Dermis microvascular lymphatic vessel endothelial cell (primary cell): ENCODE measurements at places on chromosomes 5 and 9. TPM values are rescaled to one million over a fixed set of nuclear protein-coding genes. Genes with fewer than 3 reads are reported as not detected.
A peak's percentile ranks its signal among the peaks of the same experiment; 100 is the strongest.

UQCRQ gene
- total RNA-seq = 85.6 and 98.7 TPM in 2 replicates

DNA sequence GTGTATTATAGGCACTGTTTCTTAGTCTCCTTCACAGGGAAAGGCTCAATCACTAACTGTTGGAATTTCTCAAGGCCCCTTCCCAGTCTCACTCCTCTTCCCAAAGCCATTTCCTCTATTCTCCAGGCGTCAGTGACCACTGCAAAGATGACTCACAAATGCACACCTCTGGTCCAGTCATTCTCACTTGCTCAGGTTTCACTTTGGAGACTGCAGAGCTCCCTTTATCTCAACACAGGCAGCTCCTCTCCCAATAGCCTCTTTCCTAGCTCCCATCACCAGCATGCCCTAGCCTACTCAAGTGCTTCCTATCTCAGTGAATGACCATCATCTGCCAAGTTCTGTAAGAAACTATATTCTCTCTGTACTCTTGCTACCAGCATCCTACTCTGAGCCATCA is 323.6 kb downstream of the NTRK2 start:
- no peak for DNase-seq

DNA sequence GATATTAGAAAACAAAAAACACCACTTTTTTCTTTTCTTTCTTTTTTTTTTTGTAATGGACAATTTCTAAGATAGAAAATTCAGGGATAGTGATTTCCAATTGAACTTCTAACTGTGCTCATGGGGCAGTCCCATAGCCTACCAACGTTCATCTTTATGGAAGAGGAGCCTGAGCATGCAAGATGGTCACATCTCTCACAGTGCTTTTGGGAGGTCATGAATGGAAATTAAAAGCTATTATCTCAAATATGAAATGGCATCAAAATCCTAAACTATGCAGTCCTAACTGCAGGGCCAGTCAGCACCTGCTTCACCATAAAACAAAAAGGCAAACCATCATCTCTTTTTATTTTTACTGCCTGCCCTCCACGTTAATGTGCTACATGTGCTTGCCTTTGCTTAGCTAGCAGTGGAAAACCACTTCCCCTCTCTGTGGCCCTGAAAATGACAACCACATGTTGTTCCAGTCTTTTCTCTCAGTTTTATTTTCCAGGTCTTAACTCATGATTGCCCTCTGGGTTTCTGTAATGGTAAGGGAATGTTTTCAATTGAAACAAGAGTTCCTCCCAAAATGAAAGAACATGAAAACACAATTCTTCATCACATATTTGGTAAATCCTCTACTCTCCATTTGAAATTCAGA is 16.7 kb downstream of the IFNB1 start:
- DNase-seq = no peak

DNA sequence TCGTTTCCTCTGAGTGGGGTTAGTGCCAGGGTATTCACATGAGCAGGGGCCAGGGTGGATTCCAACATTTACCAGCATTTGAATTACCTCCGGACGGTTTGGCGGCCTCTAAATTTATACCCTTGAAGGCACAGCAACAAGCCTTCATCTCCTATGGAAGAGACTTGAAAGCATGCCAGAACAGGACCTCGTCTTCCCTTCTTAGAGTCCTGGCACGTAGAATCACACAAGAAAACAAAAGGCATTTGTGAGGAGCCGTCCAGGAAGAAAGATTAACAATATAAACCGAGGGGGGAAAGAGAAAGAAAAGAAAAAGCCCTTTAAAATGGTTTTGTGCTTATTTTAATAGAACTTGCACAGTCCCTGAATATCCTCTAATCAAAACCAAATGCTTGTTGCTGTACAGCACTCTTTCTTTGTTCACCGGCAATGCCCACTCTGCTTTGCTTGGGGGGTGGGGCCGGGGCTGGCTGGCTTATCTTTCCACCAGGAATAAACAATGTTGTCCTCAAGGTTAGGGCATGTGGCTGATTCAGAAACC is 575.8 kb upstream of the ZNF462 start:
- DNase-seq = no peak

GRCh38 chr5:91361790-91362189 is 21.3 kb downstream of the ARRDC3 start:
- DNase-seq = no peak

- peak; percentile 37 for DNase-seq
These were observed 39.9 kb downstream of the RHOBTB3 start for GRCh38 chr5:95770830-95771708.

DNA sequence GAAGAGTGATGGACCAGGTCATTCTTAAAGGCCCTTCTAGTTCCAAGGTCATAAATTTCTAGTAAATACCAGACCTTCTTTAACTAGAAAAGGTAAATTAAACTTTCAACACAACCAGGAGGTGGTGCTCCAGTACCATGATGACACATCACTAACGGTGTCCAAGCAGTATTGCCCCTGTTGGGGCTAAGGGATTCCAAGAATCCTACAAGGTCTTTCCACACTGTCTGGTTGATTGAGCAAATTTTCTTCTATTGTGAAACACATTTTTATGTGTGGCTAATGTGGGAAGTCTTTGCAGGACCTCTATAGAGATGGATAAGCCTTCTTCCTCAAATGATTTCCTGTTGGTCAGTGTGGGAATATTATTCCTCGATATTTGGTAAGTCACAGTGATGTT is 459.6 kb upstream of the PAPPA start:
- no peak for DNase-seq

NEUROG1 gene
- total RNA-seq = not detected in 2 replicates

GRCh38 chr9:22379272-22379671 is 67.4 kb upstream of the DMRTA1 start:
- DNase-seq = no peak

- DNase-seq = no peak
These were observed 4.7 kb upstream of the ISCA1 start for GRCh38 chr9:86287013-86287412.

GRCh38 chr5:173474881-173475287 is 141.6 kb downstream of the BOD1 start:
- DNase-seq = peak; percentile 24

PRDM9 gene
- total RNA-seq = not detected in 2 replicates

GRCh38 chr5:9599391-9599790 is 30.8 kb downstream of the TAS2R1 start:
- DNase-seq = no peak

DNA sequence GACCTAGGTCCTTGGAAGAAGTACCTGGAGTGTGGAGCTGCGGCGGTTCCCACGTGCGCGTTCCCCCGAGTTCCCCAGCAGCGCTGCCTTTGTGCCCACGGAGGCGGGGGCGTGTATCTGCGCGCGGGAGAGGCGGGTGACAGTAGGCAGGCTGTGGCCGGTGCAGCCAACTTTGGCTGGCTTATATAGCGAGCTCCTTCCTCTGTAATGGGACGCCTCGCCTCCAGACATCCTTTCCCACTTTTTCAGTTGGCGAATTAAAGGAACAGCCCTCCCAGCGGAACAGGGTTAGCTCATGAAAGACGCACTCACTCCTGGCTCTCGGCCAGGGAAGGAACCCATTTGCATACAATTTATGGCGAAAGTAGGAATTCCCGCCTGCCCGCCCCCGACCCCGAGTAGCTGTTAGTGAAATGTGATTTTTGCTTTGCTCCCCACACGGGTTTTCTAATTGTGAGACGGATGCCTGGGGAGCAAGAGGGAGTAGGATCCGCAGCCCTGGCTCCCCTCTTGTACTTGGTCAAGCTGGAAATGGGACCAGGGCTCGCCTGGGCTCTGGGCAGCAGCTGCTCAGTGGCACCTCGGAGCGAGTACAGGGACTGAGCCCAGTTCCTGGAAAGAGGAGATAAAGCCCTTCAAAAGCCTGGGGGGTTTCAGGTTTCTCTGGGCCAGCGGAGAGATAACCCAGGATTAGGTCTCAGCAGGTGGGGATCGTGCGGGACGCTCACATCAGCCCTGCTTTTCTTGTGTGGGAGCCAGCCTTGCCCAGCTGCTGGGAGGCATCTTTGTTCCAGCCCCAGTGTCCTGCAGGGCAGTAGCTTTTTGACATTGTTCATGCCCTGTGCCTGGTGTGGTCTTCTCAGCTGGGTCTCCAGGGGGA is at the start of gene TNC:
Gene TNC, minus strand, starts transcription at position 159 of the 880 bp plus-strand sequence. CDS start 27,139 bp downstream, outside the sequence.
- DNase-seq = no peak

- no peak for DNase-seq
These were observed 7.5 kb upstream of the ZNF367 start for GRCh38 chr9:96425500-96426169.

ECPAS gene
- total RNA-seq = 92.8 and 95.5 TPM in 2 replicates

SPATA6L gene
- total RNA-seq = 3.3 and 3.8 TPM in 2 replicates

ARL14EPL gene
- under 0.01 and 0.13 TPM in 2 replicates for total RNA-seq

DNA sequence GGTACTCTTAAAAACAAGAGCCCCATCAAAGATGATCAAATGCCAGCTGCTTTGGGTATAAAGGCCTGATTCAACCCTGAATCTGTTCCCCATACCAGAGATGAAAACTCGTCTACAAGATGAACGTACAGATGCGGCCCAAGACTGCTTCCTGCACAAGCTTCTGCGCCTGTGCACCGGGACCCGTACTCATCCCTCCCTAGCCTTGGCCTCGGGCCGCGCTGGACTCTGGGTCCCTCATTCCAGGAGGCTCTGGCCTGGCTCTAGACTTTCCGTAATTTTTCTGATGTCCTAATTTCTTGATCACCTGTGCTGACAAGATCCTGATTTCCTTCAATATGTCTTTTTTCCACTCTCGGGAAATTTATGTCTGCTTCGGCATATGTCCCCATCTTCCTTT is 612.3 kb downstream of the BNC2 start:
- DNase-seq = no peak

- DNase-seq = no peak
These were observed 109.4 kb upstream of the MVB12B start for GRCh38 chr9:126217250-126217653.

ZNF462 gene
- total RNA-seq = 4.6 and 4.9 TPM in 2 replicates

SLC25A2 gene
- total RNA-seq = under 0.01 and 0.13 TPM in 2 replicates

DNA sequence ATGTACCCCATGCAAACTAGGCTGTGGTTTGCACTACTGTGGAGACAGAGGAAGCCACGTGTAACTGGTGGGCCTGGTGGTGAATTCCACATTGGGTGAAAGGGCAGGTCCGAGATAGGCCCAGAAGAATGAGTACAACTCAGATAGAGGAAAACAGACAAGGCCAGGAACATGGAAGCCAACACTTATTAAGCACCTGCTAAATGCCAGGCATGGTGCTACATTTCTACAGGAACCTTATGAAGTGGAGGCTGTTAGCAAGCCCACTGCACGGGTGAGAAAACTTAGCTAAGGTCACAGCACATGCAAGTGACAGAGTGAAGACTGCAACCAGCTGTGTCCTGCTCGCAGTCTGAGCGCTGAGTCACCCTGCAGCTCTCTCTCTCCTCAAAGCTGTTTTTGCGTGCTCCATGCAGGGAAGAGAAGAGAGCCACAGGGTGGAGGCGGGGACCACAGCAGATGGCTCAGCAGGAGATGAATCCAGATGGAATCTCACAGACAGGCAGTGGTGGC is 65.5 kb upstream of the SPTLC1 start:
- DNase-seq = no peak

DNA sequence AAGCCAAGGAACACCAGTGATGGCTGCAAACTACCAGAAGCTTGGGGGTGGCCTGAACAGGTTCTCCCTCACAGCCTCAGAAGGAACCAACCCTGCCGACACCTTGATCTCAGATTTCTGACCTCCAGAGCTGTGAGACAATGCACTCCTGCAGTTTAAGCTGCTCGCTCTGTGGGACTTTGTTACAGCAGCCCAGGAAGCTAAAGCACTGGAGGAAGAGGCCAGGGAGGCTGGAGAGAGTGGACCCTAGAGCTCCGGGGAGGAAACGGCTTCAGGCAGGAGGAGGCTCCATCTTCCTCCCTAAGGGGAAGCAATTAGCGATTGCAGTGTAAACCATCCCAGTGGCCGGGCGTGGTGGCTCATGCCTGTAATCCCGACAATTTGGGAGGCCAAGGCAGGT is 25.1 kb downstream of the BARX1 start:
- DNase-seq = no peak

CLIC3 gene
- not detected in 2 replicates for total RNA-seq

- peak; percentile 66 for DNase-seq
These were observed 78.3 kb upstream of the LIFR start for GRCh38 chr5:38634568-38635369.

- no peak for DNase-seq
These were observed 130.4 kb downstream of the ASTN2 start for GRCh38 chr9:117284414-117284813.

GRCh38 chr5:88818296-88818695 is 64.7 kb downstream of the MEF2C start:
- DNase-seq = no peak

ZBED3 gene
- 1.0 and 1.6 TPM in 2 replicates for total RNA-seq

DNA sequence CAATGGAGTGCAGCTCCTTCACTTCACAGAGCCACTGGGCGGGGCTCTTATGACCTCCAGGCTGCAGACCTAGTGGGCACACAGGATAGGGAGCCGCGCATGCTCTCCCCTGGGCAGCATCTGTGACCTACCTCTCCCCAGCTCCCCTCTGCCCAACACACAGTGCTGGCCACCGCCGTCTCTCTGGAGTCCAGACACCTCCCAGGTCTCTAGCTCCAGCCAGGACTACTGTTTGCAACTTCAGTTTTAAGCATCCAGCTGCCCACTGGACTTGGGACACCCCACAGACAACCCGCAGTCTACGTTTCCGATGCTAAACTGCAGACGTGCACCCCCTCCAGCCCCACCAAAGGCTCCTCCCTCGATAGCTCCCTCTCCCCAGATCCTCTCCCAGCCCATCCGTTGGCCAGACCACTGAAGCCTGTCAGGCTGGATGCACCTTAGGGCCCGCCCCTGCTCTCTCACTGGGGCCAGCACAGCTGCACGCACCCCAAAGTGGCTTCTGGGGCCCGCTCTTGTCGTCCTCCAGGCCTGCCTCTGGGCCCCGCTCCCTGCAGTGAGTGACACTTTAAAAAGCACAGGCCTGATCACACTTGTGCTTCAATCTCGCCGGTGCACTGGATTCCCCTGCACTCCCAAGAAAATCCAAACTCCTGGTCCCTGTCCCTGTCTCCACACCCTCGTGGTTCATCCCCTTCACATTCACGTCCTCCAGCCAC is 11.3 kb downstream of the FLT4 start:
- DNase-seq = no peak

DNA sequence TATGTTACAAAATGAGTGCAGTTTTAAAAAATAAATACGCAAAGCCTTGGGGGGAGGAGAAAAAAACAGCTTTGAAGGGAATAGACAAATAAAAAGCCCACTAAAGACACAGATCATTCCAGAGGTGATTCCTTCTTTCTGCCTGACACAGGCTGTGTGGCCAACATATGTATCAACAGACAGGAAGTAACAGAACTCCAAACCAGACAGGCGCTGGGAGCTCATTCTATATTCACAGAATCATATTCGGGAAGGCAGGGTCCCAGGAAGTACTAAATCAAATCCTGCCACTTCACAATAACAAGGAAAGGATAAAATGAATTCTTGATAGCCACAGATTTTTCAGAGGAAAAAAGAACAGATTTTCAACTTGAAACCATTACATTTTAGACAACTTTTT is 62.1 kb downstream of the SEMA5A start:
- no peak for DNase-seq

DNA sequence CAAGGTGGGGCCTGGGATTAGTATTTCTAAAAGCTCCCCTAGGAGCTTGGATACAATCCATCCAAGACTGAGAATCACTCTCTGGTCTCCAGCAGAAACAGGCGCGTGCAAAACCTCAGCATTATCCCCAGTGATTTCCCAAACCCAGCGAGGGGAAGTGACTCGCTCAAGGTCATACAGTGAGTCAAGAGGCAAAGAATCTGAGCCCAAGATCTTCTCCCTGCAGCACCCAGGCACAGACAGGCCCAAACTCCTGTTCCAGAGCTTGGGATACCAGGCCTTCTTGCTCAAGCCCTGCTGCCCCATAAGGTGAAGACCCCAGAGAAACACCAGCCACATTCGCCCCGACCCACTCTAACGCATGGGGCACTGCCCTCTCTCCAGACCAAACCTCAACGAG is 33.2 kb downstream of the SHB start:
- no peak for DNase-seq

GRCh38 chr5:139762615-139763170 is 32.9 kb upstream of the PSD2 start:
- DNase-seq = no peak

- DNase-seq = no peak
These were observed 19.5 kb upstream of the SERINC5 start for GRCh38 chr5:80275347-80275746.
